Jurkat, Clone E6-1 (cell line): ENCODE measurements at places on chromosomes 12 and 14.

DNA sequence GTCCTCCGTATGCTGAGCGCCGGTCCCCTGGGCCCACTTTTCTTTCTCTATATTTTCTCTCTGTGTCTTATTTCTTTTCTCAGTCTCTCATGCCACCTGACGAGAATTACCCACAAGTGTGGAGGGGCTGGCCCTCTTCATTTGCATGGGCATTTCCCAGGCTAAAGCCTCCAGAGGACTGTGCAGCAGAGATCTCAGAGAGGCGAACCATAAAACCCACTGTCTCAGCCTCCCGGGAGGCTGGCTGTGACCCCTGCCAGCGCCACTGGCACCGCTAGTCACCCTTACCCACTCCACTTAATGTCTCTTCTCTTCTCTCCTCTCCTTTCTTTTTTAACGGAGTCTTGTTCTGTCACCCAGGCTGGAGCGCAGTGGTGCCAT is 7.1 kb upstream of the SERPINA9 start:
- DNase-seq, result no peak

DNA sequence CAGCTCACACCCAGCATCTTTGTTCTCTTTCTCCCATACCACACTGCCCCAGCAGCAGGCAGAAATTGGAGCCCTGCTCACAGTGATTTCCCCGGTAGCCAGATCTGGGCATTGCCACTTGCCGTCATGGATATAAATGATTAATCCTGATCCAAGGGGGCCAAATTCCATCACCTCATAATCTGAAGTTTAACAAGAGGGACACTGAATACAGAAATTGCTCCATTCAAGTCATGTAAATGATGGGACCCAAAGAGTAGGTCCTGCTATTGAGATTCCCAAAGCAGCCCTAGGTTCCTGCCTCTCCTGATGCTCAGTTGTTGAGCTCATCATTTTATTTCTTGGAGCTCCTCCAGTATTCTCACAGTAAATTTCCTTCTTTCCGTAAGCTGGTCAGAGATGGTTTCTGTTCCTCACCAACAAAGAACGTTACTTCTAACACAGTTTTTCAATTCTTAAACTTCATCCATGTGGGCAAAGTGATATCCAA is 11.7 kb downstream of the ITPR2 start:
- no peak for DNase-seq

- DNase-seq, result no peak
Observed at GRCh38 chr12:51955702-51956101, 4.2 kb downstream of the ACVR1B start.

- DNase-seq, result no peak
Observed at GRCh38 chr12:81095501-81096232, 17.8 kb downstream of the ACSS3 start.

- no peak for DNase-seq
Observed at GRCh38 chr12:30753751-30754382, 884 bp downstream of the CAPRIN2 start.

- DNase-seq, result no peak
Observed at GRCh38 chr12:70744178-70744577, 106.9 kb upstream of the PTPRB start.
